ENCODE measurements at places on chromosomes 5 and 9.

GRCh38 chr9:69153707-69154521, 20.2 kb upstream of the TJP2 start:
- no peak for DNase-seq

DNA sequence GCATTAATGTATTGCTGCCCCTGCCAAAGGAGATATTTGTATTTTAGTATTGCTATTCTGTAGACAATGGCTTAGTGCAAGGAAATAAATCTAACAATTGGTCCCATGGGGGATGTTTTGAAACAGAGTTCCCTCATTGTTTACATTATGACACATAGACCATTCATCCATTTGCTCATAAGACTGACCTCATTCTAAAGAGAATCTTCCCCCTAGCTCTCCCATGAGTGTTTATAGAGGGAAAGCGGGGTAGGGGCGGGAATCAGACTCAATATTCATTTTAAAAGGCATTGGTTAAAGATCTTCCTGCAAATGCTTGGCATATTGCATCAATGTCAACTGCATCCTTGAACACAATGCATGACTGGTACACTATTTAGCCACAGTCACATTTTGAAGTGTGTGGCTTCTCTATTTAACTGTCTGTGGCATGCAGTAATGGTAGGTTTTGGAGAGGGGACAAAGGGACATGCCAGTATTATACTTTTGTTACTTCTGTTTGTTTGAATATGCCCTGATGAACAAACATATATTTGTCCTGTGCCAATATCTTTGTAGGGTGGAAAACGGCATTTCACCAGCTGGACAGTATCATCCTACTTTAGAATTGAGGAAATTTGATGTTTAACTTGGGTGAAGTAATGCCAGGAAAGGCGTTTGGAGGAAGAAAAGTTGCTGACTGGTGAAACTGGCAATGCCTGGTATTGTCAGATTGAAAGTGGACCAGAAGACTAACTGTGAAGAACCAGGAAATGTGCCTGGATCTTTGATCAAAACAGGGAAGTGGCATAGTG, 84.1 kb upstream of the MEGF10 start:
- no peak for DNase-seq

DNA sequence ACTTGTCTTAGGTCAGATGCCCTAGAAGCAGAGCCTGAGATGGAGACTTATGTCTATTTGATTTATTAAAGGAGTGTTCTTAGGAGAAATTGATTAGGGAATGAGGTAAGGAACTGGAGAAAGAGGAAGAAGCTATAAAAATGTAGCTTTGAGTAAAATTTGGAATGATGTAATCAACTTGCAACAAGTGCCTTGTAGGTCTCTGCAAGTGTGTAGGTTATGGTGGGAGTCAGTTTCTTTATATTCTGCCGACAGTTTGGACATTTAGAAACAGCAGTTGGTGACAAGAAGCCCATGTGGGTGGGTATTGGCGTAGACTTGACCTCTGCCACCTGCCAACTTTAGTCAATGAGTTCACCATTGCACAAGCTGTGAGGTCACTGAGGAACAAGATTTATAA, 986.5 kb downstream of the CDH18 start:
- no peak for DNase-seq

GRCh38 chr5:139660923-139661814, 13.0 kb downstream of the CXXC5 start:
- no peak for DNase-seq

GRCh38 chr9:14883310-14883944, 26.8 kb downstream of the FREM1 start:
- DNase-seq, result no peak

DNA sequence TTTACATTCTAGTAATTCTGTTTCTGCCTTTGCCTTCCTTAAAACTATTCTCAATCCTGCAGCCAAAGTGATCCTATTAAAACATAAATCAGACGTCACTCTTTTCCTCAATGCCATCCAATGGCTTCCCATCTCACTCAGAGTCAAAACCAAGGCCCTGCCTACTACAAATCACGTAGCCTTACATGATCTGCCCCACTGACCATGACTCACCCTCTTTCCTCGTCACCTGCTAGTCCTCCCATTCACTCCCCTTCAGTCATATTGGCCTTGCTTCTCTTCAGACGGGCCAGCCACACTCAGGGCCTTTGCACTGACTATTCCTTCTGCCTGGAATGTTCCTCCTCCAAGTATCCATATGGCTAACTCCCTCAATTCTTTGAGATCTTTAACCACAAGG, 39.0 kb upstream of the DMXL1 start:
- no peak for DNase-seq

- no peak for DNase-seq
Measured at GRCh38 chr5:68454766-68455165, 239.2 kb downstream of the PIK3R1 start.

Data from stimulated activated CD8-positive, alpha-beta memory T cell treated with anti-CD3 and anti-CD28 coated beads, Interleukin-15, amount 100 ng/mL, for 24 hours (primary cell).